Sciatic nerve (tissue), 2 donors: ENCODE measurements at places on chromosomes 6 and 20.

DNA sequence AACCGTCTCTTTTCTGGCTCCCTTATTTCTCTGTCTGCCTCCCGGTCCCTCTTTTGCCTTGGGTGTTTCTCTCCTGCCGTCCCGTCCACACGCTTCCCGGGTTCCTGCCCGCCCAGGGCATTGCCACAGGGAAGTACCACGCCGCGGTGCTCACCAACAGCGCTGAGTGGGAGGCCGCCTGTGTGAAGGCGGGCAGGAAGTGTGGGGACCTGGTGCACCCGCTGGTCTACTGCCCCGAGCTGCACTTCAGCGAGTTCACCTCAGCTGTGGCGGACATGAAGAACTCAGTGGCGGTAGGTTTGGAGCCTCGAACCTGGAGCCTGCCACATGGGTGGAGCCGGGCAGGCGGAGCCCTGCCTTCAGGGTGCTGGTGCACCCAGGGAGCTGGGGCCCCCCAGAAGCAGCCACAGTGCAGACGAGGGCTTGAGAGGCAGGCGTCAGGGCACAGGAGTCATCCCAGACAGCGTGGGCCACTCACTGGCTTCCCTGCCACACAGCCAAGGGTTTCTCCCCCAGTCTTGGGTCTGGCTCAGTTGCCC, 21.3 kb downstream of the NPEPL1 start:
- peak; percentile 49 for DNase-seq

DNA sequence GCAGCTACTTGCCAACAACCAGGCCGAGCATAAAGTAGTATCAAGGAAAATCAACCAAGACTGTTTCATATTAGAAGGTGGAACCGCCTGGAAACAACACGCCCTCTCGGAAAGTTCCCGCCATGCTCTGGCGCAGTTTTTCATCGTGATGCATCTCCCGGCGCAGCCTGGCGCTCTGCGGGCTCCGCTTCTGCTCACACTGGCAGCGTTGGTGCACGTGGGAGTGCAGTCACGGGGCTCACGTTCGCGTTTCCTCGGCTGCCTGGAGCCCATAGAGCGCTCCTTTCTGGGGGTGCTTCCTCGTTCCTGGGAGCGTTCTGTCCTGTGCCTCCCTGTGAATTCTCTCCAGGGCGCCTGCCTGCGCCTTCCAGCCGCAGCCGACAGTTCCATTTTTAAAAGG, 227.3 kb downstream of the TBXT start:
- DNase-seq = no peak

- no peak for DNase-seq
Measured at GRCh38 chr6:69164564-69165229, 529.6 kb downstream of the ADGRB3 start.

DNA sequence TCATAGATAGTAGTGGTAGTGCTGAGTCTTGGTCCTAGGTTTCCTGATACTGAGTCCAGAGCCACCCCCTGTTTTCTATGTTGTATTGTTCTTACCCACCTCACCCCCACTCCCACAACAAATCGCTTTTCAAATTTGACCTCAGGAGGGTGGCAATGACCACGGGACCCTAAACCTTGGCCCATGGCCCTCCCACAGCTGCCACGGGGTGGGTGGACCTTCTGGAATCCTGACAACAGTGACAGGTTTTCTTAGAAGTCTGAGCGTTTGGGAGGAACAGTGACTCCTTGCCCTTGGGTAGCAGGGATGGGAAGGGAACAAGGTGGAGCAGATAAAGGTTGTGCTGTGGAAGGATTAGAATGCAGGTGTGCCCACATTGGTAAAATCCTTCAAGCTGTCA, 36.9 kb downstream of the TGM3 start:
- DNase-seq = no peak

- DNase-seq = no peak
Measured at GRCh38 chr6:1614448-1615150, 4.9 kb downstream of the FOXC1 start.

DNA sequence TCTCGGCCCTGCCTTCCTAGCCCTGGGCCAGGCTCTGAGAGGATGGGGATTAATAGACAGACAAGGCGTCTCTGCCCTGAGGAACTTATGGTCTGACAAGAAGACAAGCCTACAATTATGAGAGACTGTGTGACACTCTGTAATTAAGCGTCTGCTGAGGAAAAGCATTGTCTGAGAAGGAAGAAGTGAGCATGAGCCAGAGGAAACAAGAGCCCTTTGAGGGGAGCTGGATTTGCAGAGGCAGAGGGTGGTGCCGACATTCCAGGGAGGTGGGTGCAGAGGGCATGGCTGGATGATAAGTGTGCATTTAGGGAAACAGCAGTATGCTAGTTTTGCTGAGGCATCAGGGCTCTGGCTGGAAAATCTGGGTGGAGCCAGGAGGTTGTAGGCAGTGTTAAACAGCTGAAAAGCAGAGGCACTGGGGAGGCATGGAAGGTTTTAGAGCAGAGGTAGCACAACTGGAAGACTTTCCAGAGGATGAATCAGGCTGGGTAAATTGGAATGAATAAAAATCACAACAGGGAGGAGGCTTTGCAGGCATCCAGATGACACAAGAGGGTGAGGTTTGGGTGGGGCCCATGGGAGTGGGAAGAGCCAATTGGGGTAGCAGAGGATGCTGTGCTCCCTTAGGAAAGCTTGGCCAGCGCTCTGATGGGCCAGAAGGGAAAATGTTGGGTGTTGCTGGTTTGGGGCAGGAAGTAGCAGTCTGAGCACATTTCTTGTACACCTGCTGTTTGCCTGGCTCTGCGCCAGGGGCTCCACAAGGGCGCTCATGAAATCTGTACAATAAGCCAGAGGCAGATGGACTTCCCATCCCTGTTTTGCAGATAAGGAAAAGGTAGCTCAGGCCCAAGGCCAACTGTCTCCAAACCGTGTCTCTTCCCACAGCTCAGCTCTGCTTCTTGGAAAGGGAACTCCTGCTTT, 74.0 kb upstream of the MYL9 start:
- peak; percentile 74 for DNase-seq

GRCh38 chr6:111406200-111406721, 76.8 kb downstream of the REV3L start:
- DNase-seq = no peak

DNA sequence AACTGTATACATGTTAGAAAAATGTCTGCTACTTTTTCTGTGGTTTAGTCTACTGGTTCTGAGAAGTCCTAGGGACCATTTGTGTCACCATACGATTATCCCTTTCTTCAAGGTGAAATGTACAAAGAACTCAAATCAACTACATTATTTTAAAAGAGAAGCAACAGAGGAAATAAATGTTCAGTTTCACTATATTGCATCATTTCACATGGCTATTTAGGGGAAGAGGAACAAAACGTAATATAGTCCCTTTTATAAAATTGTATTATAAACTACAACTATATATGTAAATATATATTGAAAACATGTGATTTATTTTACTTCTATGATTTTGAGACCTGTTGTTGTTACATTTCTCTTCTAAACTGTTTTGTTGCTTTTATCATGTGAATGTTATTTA, 1308.0 kb downstream of the EPHA7 start:
- DNase-seq = no peak

GRCh38 chr6:63923139-63923739, 287.6 kb downstream of the PHF3 start:
- no peak for DNase-seq

GRCh38 chr6:146700078-146700686, 101.4 kb downstream of the ADGB start:
- DNase-seq = peak; percentile 80

GRCh38 chr6:5674141-5674540, 332.6 kb downstream of the NRN1 start:
- no peak for DNase-seq
